ENCODE measurements at places on chromosomes 6 and 20.

GRCh38 chr20:23147964-23148730, 62.0 kb upstream of the CD93 start:
- DNase-seq: no peak

DNA sequence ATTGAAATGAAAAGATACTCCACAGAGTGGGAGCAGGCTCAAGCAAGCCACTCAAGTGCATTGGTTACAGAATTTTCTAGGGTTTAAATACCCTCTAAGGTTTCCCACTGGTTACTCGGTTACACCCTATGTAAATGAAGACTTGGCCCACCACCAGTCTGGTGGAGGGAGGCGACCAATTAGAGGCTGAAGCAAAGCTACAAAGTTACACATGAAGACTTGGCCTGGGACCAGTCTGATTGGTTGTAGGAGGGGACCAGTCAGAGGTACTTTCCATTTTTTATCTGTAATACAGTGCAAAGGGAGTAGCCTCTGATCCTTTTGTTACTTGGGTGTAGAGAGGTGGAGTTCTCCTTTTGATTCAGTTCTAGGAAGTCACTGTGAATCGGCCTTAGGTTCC, 7.6 kb downstream of the SRSF12 start:
- DNase-seq: no peak

GRCh38 chr20:57593134-57593886, 26.9 kb downstream of the ZBP1 start:
- DNase-seq: no peak

- no peak for DNase-seq
Observed at GRCh38 chr6:146361128-146361924, 182.3 kb upstream of the RAB32 start.

- no peak for DNase-seq
Observed at GRCh38 chr6:7691021-7691420, 34.9 kb upstream of the BMP6 start.

- DNase-seq: no peak
Observed at GRCh38 chr6:73250016-73250415, 13.0 kb downstream of the KHDC1 start.

DNA sequence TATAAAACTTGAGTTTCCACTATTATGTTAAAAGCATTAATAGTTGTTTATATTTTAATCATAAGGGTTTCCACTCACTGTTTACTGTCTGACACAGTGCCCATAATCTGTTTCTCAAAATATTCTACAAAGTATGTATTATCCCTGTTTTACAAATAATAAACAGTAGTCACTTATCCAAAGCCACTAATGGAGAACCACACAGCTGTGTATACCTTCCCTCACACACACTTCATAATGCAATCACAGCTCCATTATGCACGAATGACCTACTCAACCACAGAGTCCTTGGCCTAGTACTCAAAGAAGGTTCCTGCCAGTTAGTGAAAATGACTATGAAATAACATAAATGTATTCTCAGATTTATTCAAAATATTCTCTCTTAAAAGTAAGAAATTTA, 103.1 kb downstream of the EPB41L2 start:
- no peak for DNase-seq

GRCh38 chr6:17004269-17004668, 97.6 kb upstream of the STMND1 start:
- no peak for DNase-seq

DNA sequence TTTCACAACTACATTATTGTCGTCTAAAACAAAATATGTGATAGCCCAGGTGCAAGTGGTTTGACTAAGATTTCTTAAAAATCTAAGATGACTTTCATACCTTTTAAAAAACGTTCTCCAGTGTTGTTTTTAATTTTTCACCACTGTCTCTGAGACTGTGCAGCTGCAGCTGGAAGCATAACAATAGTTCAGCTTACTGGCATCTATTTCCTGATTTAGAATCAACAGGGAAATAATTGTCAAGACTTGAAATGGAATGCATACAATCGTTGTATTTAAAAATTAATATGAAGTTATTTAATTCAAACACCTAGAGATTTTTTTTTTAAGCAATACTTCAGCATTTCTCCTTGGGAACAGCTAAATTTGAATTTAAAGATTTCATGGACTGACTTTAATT, 982.0 kb upstream of the EPHA7 start:
- DNase-seq: no peak

- no peak for DNase-seq
Observed at GRCh38 chr6:132461958-132462357, 51.0 kb downstream of the STX7 start.

DNA sequence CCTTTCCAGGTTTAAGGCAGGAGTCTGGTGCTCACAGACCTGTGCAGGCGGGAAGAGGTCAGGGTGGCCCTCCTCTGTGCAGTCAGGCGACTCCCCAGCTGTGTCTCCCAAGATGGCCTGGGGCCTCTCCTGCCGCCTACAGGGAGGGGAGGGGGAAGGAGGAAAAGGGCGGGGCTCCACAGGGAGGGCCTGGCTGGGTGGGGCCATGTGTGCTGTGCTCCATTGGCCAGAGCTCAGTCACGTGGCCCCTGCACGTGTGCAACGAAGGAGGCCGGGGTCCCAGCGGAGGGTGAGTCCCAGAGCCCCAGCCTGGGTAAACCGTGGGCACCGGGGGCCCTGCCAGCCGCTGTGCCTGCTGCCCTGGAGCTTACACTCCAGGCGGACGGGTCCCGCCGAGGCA, 211.6 kb downstream of the ZDHHC14 start:
- DNase-seq: no peak

GRCh38 chr6:135329851-135330803, 149.0 kb downstream of the MYB start:
- DNase-seq: no peak

- no peak for DNase-seq
Observed at GRCh38 chr6:7106752-7107577, 796 bp upstream of the RREB1 start.

DNA sequence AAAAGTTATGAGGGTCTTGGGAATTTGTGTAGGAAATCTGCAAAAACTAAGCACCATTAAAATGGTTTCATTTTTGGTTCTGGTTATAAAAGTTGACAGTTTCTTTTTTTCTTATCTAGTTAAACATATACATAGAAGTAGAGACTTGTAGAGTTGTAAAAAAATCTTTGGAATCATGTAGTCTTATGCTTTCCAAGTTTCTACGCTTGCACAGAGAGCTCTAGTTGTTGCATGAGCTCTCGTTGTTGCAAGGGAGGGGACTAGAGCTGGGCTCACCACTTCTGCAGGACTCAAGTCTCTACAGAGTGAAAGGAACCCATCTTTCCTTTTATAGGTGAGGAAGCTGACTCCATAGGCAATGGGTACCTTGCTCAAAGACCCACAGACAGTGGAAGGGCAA, 21.6 kb upstream of the CCN2 start:
- no peak for DNase-seq

GRCh38 chr20:17614176-17614811, 44.4 kb downstream of the DSTN start:
- DNase-seq: no peak

DNA sequence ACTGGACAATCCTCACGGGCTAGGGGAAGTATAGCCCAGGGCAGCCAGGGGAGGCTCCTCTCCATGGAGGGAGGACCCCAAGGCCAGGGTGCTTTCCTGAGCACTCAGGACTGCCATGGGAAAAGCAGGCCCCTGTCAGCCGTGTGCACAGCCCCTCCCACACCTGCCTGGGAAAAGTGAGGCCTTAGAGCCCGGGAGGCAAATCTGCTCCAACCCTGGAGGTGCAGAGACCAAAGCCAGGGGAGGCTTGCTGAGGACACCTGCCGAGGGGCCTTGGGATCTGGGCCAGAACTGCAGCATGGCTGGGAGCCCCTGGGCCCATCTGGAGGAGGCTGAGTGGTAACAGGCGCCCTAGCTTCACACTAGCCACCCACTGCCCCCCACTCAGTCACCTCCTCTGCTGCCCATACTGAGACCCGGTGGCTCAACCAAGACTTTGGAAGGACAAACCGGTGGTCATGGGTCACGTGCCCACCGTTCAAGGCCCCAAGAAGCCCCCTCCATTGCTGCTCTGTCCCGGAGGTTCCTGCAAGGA, 55.2 kb downstream of the YTHDF1 start:
- DNase-seq: no peak

GRCh38 chr6:15430931-15431405, 185.1 kb downstream of the JARID2 start:
- no peak for DNase-seq

DNA sequence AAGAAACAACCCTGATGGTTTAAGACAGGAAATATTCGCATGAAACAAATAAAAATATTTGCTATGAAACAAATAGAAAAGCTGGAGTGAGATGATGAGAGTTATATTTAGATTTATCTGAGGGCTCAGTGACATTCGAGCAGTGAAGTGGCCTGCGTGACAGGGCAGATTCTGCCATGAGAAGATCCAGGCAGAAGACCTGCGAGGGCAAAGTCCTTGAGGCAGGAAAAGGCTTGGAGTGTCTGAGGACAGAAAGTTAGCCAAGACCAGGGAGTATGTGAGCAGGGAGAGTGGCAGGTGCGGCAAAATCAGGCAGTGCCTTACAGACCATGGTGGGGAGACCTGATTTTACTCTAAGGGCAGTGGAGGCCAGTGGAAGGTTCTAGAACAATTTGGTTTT, 66.9 kb upstream of the RIN2 start:
- no peak for DNase-seq

DNA sequence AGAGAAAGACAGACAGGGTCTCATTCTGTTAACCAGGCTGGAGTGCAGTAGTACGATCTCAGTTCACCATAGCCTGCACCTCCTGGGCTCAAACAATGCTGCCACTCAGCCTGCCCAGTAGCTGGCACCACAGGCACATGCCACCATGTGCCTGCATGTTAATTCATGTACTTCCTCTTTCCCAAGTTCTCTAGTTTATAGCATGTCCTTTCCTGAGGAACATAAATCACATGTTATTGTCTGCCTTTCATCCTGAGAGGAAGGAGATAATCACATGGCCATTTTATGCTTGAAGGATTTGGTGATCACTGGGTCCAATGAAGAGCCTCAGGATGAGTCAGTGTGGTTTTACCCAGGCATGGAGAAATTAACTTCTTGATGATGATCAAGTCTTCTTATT, 47.9 kb downstream of the COL11A2 start:
- DNase-seq: no peak

DNA sequence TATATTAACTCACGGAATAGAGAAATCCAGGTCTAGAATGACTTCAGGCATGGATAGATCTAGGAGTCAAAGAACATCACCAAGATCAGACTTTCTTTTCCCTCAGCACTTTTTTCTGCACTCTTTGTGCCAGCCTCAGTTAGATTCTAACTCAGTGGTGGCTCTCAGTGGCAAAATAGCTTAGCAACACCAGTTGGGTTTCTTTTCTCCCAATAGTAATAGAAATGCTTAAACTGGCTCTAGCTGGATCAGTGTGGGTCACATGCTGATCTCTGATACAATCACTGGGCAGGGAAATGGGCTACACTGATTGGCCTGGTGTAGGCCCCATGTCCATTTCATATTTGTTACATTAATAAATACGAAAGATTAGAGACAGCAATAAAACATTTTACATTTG, 44.2 kb upstream of the ARFGEF2 start:
- no peak for DNase-seq

- no peak for DNase-seq
Observed at GRCh38 chr6:113493991-113494390, 363.2 kb upstream of the MARCKS start.

GRCh38 chr6:32168350-32168749, 4.0 kb downstream of the EGFL8 start:
- no peak for DNase-seq

DNA sequence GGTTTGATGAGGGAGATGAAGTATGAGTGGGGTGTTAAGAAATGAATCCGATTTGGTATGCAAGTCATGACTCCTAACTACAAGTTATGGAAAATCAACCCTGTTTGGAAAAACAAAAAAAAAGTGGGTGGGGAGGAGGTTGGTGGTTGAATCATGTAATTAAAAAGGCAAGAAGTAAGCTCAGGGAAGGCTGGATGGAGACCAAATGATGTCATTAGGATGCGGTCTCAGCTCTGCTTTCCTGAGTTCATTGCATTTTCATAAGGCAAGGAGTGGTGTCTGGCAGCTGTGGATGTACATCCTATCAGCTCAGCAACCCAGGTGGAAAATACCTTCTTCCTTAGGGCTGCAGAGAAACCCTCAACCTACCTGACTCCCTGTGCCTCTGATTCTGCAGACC, 60.4 kb upstream of the AKAP12 start:
- no peak for DNase-seq

DNA sequence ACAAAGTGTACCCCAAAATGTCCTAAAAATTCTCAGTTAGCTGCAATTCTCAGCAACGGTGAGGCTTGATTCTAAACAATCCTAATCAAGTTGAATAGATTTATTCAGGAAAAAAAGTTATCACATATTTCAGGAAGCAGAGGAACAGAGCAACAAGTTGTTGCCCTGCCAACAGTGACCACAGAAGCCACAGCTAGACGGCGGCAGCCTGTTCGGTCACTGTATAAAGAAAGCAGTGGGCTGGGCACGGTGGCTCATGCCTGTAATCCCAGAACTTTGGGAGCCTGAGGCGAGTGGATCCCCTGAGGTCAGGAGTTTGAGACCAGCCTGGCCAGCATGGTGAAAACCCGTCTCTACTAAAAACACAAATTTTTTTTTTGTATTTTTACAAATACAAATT, 171.2 kb upstream of the BMP5 start:
- no peak for DNase-seq

DNA sequence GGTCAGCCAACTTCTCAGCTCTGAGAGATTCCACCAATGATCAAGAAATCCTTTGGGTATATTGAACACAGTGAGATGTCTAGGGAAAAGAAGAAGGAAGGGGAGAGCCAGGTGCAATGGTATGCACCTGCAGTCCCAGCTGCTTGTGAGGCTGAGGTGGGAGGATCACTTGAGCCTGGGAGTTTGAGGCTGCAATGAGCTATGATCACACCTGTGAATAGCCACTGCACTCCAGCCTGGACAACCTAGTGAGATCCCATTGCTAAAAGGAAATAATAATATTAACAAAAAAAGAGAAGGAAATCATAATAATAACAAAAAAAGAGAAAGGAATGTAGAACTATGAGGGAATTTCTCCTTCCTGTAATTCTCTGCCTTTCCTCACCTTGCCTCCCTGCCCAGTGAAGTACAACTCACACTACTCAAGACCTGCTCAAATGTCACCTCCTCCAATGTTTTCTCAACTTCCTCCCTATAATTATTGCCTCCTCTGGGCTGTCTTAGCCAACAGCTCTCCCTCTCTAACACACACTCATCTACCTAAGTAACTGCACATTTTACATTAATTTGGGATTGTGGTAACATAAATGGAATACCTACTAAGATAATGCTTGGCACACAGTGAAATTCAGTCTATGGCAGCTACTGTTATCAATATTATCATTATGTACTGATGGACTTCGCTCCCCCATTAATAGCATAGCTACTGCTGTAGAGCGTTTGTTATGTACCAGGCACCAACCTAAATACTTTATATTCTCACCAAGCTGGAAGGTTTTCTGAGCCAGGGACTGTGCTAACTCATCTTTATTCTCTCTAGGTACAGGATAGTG, 103.6 kb downstream of the KIF13A start:
- DNase-seq: no peak

- peak; percentile 40 for DNase-seq
Observed at GRCh38 chr6:12751694-12752325, 35.2 kb downstream of the PHACTR1 start.

DNA sequence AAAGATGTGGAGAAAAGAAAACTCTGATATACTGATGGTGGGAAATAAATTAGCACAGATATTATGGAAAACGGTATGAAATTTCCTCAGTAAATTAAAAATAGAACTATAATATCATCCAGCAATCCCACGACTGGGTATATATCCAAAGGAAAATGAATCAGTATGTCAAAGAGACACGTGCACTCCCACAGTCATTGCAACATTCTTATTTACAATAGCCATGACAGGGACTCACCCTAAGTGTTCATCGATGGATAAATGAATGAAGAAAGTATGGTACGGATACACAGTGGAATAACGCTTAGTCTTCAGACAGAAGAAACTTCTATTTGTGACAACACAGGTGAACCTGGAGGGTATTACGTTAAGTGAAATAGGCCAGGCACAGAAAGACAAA, 5.7 kb upstream of the ADTRP start:
- DNase-seq: no peak

All from iPS DF 19.7 (cell line).